ENCODE measurements at places on chromosomes 16 and 17.

- no peak for DNase-seq
Measured at GRCh38 chr16:87856791-87857228, 12.5 kb downstream of the SLC7A5 start.

DNA sequence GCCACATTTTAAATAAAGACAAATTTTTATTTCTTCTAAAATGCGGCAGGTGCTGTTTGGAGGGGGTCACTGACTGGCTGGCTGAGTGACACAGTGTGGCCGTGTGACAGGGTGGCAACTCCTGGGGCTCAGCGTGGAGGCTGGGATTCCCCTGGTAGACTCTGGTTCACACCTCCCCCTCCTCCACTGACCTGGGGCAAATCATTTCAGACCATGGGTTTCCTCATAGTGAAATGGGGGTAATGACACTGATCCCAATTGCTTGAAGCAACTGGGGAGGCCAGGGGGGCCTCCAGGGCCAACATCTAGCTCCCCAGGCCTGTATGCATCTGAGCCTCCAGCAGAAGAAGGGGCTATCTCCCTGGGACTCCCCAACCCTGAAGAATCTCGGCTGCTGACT lies 6.6 kb downstream of the HSD11B2 start:
- DNase-seq, result no peak

DNA sequence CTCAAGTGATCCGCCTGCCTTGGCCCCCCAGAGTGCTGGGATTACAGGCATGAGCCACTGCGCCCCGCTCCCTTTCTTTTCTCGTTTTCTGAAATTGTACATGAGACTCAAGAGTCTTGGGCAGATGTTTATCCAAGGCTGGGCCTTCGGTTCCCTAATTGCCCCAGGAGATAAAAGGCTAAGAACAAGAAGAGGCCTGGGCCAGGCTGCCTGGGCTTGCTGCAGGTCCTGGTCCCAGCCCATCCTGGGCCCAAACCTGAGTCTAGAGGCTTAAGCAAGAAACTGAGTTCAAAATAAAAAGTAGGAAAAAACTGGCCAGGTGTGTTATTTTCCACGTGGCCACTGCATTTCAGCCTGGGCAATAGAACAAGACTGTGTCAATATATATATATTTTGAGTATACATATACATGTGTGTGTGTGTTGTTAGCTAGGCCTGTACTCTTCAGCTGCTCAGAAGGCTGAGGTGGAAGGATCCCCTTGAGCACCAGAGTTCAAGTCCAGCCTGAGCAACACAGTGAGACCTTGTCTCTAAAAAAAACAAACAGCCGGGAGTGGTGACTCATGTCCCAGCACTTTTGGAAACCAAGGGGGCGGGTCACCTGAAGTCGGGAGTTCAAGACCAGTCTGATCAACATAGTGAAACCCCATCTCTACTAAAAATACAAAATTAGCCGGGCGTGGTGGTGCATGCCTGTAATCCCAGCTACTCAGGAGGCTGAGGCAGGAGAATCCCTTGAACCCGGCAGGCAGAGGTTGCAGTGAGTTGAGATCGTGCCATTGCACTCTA lies 6.8 kb upstream of the CLUH start:
- no peak for DNase-seq

DNA sequence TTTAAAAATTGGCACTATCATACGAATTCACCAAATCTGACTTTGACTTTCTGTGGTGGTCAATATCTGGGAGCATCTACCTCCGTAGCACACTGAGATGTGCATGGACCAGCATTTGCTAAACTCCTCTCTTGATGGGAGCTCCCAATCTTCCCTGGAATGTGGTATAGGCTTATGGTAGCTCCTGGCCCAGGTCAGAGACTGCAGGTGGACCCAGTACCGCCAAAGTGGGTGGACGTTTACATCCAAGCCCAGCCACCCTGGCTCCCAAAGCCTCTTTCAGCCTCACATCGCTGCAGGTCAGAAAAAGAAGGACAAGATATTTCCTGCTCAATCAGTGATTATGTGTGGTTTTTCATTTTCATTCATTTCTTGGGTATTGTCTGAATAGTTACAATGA lies 43.1 kb upstream of the NKD1 start:
- DNase-seq, result peak; percentile 3

- DNase-seq, result no peak
Measured at GRCh38 chr17:77847221-77848085, 111.0 kb upstream of the TNRC6C start.

GRCh38 chr16:84320511-84320910 lies 25.8 kb downstream of the WFDC1 start:
- no peak for DNase-seq

DNA sequence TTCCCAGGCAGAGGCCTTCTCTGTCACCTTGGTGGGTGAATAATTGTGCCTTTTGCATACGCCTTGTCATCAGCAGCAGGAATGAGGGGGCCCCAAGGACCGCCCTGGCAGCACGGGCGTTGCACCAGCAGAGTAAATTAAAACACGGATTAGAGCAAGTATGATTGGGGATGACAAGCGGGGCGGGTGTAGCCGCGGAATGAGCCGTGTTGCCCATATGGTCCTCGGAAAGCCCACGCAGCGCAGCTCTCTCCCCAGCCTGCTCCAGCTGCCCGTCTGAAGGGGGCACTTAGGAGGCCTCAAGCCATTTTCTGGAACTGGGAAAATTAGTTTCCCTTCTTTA lies 299.4 kb upstream of the IRX3 start:
- no peak for DNase-seq

DNA sequence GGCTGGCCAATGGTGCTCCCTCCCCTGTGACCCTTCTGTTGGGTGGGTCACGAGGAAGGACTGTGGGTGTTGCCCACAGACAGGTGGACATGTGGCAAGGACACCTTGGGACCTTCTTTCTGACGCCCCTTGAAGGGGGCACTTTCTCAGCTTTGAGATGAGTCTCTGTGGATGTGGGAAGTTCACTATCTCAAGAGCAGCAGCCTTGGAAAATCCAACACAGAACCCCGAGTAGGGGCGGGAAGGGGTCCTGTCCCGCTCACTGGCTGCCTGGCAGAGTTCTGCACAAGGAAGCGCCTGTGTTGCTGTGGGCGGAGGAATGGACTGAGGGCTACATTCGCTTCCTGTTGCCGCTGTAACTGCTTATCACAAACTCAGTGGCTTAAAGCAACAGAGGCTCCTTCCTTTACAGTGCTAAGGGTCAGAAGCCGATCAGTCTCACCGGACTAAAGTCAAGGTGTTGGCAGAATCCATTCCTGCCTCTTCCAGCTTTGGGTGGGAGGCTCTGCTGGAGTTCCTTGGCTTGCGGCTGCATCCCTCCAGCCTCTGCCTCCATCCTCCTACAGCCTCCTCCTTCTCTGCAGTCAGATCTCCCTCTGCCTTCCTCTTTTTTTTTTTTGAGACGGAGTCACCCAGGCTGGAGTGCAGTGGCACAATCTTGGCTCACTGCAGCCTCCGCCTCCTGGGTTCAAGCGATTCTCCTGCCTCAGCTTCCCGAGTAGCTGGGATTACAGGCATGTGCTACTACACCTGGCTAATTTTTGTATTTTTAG lies 305.2 kb downstream of the SEC14L1 start:
- DNase-seq, result no peak

DNA sequence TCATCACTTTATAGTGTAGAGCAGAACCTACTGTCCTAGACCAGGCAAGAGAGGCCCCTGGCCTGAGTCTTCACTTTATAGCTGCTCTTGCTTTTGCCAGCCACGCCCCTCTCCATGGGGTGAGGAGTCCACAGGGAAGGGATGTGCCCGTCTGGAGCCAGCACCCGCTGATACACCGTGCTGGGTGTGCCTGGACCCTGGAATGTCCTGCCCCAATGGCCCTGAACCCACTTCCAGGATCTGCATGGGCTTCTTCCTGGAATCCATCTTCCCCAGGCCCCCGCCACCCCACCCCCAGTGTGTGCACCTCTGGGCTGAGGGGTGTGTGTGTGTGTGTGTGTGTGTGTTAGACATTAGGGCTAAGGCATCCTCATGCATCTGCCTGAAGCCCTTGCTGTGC lies 44.9 kb downstream of the MEOX1 start:
- no peak for DNase-seq

DNA sequence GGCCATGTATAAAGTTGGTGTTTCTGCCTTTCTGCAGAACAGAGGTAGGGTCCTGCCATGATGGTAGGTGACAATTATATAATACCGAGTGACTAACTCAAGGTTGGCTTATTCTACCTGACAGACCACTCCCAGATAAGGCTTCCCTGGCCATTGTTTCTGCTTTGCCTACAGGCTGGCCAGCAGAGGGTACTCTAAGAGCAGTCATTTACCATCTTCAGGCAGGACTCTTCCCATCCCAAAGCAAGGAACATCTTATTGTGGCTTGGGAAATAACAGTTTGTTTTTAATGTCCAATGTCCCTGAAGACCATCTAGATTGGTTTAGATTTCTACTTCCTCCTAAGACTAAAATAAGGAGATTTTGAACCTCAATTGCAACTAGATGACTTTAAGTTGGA lies 74.1 kb downstream of the SNX11 start:
- no peak for DNase-seq

DNA sequence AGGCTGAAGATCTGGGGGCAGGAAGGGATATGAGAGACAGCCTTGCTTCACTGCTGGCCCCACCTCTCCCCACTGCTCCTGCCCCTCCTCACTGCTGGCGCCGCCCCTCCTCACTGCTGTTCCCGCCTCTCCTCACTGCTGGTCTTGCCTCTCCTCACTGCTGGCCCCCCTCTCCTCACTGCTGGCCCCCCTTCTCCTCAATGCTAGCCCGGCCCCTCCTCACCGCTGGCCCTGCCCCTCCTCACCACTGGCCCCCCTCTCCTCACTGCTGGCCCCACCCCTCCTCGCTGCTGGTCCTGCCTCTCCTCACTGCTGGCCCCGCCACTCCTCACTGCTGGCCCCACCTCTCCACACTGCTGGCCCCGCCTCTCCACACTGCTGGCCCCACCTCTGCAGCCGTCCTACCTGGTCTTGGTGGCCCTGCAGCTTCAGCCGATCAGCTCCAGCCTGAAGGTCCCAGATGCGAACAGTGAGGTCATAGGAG lies 9.5 kb upstream of the PAM16 start:
- DNase-seq, result no peak

- no peak for DNase-seq
Measured at GRCh38 chr16:81626181-81626674, 152.9 kb upstream of the PLCG2 start.

DNA sequence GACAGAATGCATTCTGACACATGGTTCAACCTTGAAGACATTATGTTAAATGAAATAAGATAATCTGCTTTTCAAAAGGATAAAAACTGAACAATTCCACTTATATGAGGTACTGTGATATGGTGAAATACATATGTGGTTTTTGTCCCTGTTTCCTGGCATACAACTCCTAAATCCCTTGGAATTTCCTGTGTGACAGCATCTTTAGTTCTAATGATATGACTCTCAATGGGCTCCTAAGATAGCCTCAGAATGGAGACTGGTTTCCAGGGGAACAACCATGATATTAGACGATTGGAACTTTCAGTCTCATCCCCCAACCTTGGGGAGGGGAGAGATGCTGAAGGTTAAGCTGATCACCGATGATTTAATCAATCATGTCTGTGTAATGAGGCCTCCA lies 37.7 kb upstream of the PHLPP2 start:
- peak; percentile 59 for DNase-seq

DNA sequence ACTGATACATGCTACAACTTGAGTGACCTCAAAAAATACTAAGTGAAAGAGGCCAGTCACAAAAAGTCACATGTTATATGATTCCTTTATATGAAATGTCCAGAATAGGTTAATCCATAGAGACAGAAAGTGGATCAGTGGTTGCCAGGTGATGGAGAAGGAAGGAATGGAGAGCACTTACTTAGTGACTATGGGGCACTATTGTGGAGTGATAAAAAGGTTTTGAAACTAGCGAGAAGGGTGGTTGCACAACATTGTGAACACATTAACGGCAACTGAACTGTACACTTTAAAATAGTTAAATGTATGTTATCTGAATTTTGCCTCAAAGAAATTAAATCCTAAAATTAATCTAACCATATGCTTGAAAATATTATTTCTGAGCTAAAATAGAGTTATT lies 25.9 kb downstream of the AMFR start:
- DNase-seq, result no peak

GRCh38 chr16:12395268-12395667 lies 408.4 kb downstream of the CPPED1 start:
- DNase-seq, result no peak

GRCh38 chr17:81277421-81277820 lies 17.7 kb downstream of the SLC38A10 start:
- no peak for DNase-seq

- DNase-seq, result peak; percentile 45
Measured at GRCh38 chr17:70636517-70637133, 467.3 kb downstream of the KCNJ2 start.

GRCh38 chr17:570388-570787 lies 144.3 kb downstream of the VPS53 start:
- DNase-seq, result no peak

DNA sequence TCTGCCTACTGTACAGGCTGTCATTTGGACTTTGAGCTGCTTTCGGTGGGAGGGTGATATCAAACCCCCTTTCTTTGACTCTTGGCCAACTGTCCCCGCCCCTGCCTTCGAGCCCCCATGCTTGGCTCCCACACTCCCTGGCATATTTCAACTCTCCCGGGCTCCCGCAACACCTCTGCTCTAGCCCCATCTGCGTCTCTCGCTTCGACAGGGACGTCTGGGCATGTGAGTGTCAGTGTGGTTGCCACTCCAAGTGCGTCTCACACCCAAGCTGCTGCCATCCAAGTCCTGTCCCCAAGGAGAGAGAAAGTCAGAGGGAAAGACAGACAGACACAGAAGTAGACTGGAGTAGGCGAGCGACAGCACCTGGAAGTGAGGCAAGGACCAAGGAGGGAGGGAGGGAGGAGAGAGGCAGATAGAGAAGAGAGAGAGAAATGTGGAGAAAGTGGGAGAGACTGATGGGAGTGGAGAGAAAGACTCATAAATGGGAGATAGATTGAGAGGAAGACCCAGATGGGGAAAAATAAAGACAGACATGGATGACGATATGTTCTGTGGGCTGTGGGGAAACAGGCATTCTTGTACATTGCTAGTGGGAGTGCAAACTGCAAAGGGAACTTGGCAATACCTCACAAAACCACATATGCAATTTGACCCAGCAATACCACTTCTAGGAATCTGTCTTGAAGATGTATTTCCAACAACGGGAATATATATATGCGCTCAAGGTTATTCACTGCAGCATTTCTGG lies 11.8 kb downstream of the STARD3 start:
- DNase-seq, result no peak

DNA sequence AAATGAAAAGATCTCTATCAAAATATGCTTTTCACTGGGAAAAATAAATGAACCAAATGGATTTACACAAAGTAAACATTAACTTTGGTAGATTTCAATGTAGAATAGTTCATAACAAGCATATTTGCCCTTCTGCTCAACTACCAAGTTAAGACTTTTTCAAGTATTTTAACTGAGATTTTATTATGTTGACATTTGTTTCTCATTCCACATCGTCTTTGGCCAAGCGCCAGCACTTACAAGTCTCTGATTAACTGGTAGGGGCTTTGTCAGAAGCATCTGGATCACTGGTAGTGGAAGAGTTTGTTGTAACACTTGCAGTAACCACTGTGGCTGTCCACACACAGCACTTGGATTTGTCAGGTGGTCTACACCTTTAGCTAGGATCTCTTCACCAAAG lies 22.9 kb downstream of the SLFN12L start:
- no peak for DNase-seq

- no peak for DNase-seq
Measured at GRCh38 chr16:2895813-2896212, 12.8 kb downstream of the FLYWCH2 start.

Data from AG20443 (cell line).